ENCODE measurements at places on chromosomes 7 and 10. TPM values are rescaled to one million over a fixed set of nuclear protein-coding genes. Genes with fewer than 3 reads are reported as not detected.

DNA sequence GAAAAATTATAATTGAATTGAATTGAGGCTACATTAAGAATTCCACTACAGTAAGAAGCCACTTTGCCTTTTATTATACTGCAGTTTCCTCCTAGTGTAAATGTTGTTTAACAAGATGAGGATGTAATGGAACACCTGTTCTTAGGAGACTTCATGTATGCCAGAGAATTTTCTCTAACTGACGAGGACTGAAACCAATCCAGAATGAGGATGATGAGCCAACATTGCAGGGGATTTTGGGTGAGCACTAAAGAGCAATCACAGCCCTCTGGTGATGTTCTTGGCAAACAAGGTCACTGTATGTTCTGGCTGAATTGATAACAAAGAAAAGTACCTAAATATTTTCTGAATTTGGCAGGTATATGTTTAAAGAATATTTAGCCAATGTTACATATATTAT lies 60.9 kb downstream of the RELN start:
- no peaks in the 10 kb centered on the region for H3K27me3 ChIP-seq
- no peak overlapping the region for H3K4me3 ChIP-seq
- H3K4me1 ChIP-seq, result no peaks in the 10 kb centered on the region
- no peaks in the 10 kb centered on the region for H3K36me3 ChIP-seq

FMC1 gene
- total RNA-seq, result 13.9 TPM

GRCh38 chr10:82212753-82213152 lies 337.8 kb downstream of the NRG3 start:
- no peak for DNase-seq
- H3K36me3 ChIP-seq, result no peaks in the 10 kb centered on the region
- H3K4me3 ChIP-seq, result no peak overlapping the region
- H3K4me1 ChIP-seq, result no peaks in the 10 kb centered on the region
- H3K27me3 ChIP-seq, result no peaks in the 10 kb centered on the region

DNA sequence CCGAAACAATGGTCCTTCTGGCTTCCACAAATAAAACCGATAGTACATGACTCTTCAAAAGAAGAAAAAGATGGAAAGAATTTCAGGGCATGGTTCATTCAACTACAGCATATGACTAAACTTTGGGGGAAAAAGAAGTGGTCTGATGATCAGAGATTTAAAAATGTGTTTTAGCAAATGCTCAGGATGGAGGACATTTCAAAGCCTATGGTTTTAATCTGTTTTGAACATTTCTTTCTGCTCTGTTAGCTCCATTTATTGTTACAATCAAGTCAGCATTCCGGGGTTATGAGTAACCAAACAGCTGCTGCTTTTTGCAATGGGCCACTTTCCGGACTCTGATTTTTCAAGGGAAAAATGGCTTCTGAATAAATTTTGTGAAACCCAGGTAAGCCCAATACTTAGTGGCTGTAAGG lies 142.4 kb downstream of the CUBN start:
- peak overlapping the region; percentile 92 for H3K27ac ChIP-seq
- H3K4me1 ChIP-seq, result peaks cover 12% of the 10 kb centered on the region
- no peaks in the 10 kb centered on the region for H3K27me3 ChIP-seq
- H3K36me3 ChIP-seq, result no peaks in the 10 kb centered on the region

GRCh38 chr7:100567031-100567730 lies 6.5 kb downstream of the SAP25 start:
- no peaks in the 10 kb centered on the region for H3K4me1 ChIP-seq
- DNase-seq, result no peak
- H3K27ac ChIP-seq, result no peak overlapping the region
- H3K27me3 ChIP-seq, result no peaks in the 10 kb centered on the region
- no peak overlapping the region for H3K4me3 ChIP-seq
- H3K36me3 ChIP-seq, result no peaks in the 10 kb centered on the region

DNA sequence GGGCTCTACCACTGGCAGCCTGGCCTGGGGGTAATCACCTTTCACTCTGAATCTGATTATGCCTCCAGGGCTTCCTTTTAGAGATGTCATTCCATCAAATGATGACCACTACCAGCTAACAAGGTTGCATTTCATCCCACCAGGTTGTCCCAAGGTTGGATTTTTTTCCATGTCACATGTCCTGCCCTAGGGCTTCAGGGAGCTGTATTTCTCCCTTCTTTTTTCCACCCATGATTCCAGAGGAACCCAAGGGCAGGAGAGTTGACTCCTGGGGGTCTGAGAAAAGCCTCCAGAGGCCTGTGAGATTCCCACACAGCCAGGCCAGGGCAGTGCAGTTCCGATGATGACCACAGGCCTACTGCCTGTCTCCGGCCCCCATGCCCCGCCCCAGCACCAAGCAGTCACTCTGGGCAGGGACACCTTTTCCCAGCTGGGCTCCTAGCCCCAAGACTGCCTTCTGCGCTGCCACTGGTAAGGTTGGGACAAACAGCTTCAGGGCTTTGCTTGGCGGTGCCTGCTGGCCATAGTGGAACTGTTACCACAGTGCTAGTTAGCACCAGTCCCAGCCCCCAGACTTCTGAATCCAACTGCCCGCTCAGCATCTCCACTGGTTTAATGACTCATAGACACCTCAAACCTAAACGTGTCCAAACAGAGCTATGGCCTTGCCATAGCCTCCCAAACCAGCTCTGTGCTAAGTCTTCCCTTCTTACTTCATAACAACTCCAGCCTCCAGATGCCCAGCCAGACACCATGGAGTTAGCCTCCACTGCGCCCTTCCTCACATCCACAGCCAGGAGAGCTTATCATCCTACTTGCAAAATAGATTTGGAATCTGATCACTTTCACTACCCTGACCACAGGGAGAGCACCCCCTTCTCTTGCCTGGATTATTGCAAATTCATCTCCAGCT lies 133.7 kb downstream of the ARHGAP22 start:
- no peaks in the 10 kb centered on the region for H3K36me3 ChIP-seq
- H3K27ac ChIP-seq, result no peak overlapping the region
- H3K4me3 ChIP-seq, result no peak overlapping the region
- DNase-seq, result peak; percentile 25
- no peaks in the 10 kb centered on the region for H3K4me1 ChIP-seq
- no peaks in the 10 kb centered on the region for H3K27me3 ChIP-seq

DNA sequence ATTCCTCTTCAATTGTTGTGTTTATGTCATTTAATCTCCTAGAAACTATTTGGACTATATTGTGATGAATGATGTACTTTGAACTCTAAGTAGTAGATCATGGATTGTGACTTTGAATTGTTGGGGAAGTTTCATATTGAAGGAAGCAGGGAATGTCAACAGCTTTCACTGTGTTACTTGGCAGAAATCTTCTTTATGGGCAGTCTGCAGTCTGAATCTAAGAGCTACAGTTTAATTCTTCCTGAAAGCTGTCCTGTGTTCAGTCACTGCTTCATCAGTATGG lies 91.6 kb downstream of the PPP1R9A start:
- H3K27ac ChIP-seq, result no peak overlapping the region
- no peak for DNase-seq
- H3K4me1 ChIP-seq, result no peaks in the 10 kb centered on the region
- no peak overlapping the region for H3K4me3 ChIP-seq

HIPK2 gene
- total RNA-seq, result 31.1 TPM

DNA sequence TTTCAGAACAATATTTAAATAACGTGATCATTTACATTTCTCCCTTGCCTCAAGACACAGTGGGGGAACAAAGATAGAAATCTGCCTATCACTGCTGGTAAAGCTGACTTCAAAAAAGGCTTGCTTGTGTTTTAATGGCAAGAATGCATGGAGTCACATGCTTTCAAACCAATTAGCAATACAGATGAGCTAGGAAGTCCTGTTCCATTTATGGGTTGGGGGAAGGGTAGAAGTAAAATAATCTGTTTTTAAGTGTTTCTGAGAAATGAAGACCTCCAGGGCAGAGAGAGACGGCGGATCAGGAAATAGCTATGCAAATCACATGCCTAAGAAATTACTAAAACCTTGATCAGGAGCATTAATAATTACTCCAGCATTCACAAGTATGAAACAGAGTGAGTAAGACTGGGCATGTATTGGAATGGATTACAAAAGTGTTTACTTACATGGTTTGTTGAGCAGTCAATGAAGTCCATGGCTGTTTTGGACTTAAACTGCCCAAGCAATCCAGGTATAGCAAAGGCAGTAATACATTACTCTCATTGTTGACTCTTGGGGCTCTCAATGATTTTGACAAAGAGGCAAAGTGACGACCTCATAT lies 142.0 kb downstream of the ARID5B start:
- H3K27ac ChIP-seq, result peak overlapping the region; percentile 60
- H3K4me1 ChIP-seq, result peaks cover 9% of the 10 kb centered on the region
- DNase-seq, result no peak
- no peaks in the 10 kb centered on the region for H3K27me3 ChIP-seq
- H3K36me3 ChIP-seq, result no peaks in the 10 kb centered on the region
- no peak overlapping the region for H3K4me3 ChIP-seq

IDI2 gene
- not detected for total RNA-seq

DNA sequence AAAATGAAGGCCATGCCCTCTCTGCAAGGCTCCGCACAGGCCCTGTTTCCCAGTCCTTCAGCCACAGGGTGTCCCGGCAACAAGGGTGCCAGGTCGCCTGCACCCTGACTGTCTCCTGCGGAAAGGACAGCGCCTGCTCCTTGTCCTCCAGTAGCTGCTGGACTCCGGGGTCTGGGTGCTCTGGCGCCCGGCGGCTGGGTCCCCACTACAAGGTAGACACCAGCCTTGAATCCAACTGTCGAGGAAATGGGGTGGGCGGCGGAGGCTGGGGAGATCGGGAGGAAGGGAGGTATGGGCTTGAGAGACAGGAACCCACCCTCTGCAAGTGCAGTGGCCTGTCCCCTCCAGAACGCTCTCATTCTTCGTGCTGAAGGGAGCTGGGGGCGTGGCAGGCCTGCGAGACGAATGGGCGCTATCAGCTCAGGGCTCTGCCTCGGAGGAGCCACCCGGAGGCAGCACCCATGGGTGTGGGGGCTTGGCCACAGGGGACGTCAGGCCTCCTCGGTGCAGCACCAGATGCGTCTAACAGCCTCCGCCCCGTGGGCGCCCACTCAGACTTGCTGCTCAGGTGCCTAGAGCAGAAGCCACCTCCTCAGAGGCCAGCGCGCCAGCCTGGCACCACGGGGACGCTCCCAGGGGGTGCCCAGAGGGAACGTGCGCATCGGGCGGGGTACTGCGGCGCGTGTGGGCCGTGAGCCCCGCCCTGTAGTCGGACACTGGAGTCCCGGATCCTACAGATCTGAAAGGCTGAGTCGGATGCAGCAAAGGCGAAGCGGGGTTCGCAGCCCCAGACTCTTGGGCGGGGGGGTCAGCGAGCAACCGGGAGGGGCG lies 15.6 kb downstream of the ADAM8 start:
- DNase-seq, result peak; percentile 46
- no peaks in the 10 kb centered on the region for H3K27me3 ChIP-seq
- no peaks in the 10 kb centered on the region for H3K36me3 ChIP-seq
- peak overlapping the region; percentile 96 for H3K27ac ChIP-seq
- peak overlapping the region; percentile 76 for H3K4me3 ChIP-seq

GRCh38 chr10:96756111-96756903 lies 36.0 kb upstream of the PIK3AP1 start:
- no peaks in the 10 kb centered on the region for H3K4me1 ChIP-seq
- no peak overlapping the region for H3K4me3 ChIP-seq
- no peak overlapping the region for H3K27ac ChIP-seq
- H3K27me3 ChIP-seq, result no peaks in the 10 kb centered on the region
- DNase-seq, result no peak

OR2A25 gene
- total RNA-seq, result not detected

DNA sequence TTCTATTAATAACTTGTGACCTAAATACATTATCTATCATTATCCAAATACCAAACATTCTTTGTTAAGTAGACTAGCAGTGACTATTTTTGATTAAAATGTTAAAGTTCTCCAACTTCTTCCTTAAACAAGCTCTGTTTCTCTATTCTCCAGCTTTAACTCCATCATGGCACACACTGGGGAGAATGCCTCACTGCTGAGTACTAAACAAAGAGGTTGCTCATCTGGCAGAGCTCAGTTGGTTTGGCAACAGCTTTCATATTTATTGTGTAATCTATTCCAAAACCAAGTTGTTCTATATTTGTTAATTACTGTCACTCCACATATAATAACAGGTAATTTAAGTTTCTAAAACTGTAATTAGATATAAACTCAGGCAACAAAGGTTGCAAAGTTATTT lies 89.6 kb downstream of the USP6NL start:
- H3K27ac ChIP-seq, result no peak overlapping the region
- H3K36me3 ChIP-seq, result no peaks in the 10 kb centered on the region
- H3K4me1 ChIP-seq, result peaks cover 9% of the 10 kb centered on the region
- H3K4me3 ChIP-seq, result no peak overlapping the region

DNA sequence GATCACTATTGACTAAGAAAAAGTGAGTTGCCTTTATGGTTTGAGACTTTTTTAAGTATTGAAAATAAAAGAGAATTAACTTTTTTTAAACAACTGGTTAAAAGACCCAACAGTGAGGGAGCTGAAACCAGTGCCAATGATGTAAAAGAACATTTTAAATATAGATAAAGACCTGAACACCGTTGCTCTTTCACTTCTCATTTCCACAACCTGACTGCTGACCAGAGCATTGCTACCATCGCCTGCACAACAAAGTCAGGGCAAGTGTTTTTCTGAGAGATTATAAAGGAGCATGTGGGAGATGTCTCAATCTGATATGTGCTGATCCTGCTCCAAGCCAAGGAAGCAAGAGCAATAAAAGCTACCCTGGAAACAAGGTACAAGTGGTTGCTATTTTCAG lies 34.7 kb downstream of the IMMP2L start:
- no peak overlapping the region for H3K4me3 ChIP-seq
- no peak for DNase-seq
- no peaks in the 10 kb centered on the region for H3K4me1 ChIP-seq
- H3K36me3 ChIP-seq, result no peaks in the 10 kb centered on the region
- no peak overlapping the region for H3K27ac ChIP-seq
- H3K27me3 ChIP-seq, result no peaks in the 10 kb centered on the region
